ENCODE measurements at places on chromosomes 5 and 9.

DNA sequence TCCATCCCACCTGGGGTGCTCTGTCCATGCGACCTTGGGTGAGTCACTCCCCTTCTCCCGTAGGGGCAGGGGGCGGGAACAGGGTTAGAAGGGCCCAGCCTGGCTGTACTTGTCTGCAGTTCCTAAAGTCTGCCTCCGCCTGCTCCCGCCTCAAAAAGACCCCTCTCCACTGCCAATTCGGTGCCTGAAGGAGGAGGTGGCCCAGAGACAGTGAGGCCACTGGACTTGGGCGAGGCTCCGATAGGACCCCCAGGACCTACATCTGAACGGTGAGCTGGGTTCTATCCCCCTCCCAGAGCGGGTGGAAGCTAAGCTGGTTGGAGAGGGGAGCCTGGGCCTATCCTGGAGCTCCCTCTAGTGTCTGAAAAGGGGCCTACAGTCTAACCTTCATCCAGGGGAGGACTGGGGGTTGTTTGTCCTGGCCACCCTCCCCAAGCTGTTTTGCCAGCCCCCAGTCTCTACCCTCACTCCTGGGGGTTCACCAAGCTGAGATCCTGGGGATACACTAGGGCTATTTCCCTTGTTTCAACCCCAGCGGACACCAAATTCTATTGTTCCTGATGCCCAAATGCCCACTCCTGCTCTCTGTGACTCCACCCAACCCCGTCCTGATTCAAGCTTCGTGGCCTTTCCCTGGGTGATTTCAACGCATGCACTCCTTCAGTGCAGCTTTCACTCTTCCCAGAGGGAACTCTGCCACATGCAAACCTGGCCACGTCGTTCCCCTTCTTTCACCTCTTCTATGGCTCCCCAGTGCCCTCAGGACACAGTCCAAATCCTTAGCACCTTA, 6.1 kb upstream of the CRB2 start:
- DNase-seq, result no peak

DNA sequence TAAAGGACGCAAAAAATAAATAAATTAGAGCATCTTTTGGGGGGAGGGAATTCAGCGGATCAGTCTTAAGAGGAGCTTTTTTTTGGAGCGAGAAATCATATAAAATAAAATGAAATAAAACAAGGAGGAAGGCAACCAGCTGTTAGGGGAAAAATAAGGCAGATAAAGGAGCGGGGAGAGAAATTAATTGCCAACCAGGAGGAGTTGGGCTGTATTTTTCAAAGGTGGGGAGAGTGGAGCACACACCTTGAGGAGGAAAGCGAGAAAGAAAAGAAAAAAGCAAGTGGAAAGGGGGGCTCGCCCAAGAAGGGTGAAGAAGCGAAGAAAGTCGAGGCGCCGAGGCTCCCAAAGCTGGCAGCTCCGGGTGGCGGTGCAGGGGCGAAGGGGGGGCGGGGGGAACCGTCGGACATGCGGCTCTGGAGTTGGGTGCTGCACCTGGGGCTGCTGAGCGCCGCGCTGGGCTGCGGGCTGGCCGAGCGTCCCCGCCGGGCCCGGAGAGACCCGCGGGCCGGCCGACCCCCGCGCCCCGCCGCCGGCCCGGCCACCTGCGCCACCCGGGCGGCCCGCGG, at the start of gene PAPPA:
TSS of gene PAPPA (plus strand) at position 27 of the 569 bp plus-strand sequence. CDS start at position 409, 382 bp downstream.
- no peak for DNase-seq

- no peak for DNase-seq
Measured at GRCh38 chr5:138654281-138654867, 79.2 kb upstream of the HSPA9 start.

GRCh38 chr5:164504141-164504772, 998.8 kb downstream of the MAT2B start:
- peak; percentile 17 for DNase-seq

GRCh38 chr9:94101162-94101853, 17.0 kb downstream of the PTPDC1 start:
- no peak for DNase-seq

GRCh38 chr9:127252410-127253318, 11.9 kb upstream of the GARNL3 start:
- DNase-seq, result no peak

DNA sequence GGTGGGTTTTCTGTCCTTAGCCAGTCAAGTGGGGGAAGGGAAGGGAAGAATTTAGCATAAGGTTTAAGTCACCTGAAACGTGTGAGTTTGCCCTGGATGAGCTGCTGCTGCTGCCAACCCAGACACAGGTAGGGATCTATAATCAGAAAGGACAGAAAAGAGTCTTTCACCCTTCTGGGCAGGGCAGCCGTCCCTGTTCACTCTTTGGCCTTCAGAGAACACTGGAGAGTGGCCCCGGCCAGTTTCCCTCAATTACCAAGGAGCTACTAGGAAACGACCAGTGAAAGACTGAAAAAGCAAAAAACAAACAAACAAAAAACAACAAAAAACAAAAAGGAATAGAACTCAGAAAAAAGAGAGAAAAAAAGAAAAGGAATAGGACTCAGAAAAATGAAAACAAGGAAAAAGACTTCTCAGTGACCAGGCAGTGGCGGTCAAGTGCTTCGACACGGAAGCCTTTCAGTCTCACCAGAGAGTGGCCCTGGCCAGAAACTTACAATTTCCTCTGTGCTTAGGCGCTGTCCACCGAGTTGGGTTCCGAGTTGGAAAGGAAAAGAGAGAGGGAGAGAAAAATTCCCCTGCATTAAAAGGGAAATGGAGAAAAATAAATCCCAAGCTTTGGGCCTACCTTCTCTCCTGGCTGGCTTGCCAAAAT, 2.5 kb upstream of the GM2A start:
- no peak for DNase-seq

GRCh38 chr5:122358372-122358979, 46.4 kb downstream of the SNCAIP start:
- DNase-seq, result no peak

- DNase-seq, result no peak
Measured at GRCh38 chr5:64680289-64680688, 10.0 kb upstream of the SHISAL2B start.

DNA sequence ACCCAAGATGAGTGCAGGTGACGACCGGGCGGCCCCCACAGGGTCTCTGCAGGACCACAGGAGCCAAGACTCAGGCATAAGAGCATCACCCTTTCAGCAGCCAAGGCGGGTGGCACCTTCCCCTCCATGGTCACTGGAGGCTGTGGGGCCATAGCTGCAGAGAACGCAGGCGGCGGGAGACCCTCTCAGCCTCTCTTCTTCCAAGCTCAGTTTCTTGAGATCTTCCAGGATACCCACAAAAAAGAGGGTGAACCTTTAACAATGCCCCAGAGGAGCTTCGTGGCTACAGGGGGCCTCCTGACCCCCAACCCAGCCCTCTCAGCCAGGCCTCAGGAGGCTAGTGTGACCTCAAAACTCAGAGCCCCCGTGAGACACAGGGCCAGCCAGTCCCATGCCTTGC, 5.8 kb upstream of the TBC1D9B start:
- no peak for DNase-seq

- DNase-seq, result no peak
Measured at GRCh38 chr9:85914108-85914507, 26.8 kb upstream of the NAA35 start.

DNA sequence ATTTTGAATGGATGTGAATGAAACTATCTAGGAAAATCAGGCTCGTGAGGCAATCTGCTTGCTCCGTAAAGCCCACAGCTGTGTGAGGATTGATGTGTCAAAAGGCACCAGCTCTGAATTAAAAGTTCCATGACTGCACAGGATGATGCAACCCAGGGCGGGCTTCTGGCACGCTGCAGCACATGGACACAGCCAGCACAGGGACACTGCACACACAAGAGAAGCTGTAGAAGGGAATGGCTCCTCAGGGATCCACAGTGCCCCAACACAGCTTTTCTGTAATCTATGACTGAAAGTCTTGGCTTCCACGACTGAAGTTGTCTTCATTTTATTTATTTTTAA, 151.0 kb downstream of the GCNT1 start:
- no peak for DNase-seq

DNA sequence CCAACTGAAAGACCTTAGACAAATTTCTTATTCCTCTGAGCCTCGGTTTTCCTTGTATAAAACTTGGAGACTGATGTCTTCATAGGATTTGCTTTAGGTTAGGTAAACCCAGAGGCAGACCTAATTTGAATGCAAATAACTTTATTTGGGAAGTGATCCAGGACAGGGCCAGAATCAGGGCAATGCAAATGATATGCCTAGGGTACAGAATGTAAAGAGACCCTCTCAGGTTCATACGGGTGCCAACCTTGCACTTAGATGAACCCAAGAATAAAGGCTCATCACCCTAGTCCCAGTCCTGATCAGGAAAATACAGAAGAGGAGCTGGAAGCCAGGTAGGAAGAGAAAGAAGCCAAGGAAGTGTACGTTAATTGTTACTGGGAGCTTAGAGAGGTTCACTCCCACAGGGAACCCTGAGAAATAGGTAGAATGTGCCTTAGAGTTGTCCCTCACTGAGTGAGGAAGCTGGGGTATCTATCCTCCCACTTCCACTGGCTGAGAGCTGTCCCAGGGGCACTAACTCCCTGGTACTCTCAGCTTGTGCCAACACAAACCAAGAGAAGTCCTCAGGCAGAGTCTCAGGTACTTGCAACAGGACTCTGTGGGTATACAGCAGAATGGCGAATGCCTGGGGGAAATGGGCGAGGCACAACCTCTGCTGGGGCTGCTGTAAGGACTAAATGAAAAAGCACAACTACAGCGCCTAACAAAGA, 3.1 kb upstream of the HK3 start:
- no peak for DNase-seq

DNA sequence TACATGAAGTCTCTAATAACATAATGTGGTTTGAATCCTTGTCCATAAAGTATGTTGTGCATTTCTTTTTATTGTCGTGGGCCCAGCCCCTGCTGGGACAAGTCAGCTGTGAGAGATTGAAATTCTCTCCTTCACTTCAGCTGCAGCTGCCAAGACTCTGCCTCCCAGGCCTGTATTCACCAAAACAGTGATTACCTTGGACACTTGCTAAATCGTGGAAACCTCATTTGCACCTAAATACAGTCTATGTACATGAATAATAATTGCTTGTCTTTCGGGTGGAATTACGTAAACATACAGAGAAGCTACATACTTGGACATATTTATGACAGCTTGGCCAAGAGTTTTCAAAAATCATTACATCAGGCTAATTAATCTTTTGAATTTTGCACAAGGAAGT, 898.5 kb upstream of the SEMA6A start:
- DNase-seq, result no peak

GRCh38 chr9:27600256-27600655, 27.0 kb upstream of the C9orf72 start:
- DNase-seq, result no peak

DNA sequence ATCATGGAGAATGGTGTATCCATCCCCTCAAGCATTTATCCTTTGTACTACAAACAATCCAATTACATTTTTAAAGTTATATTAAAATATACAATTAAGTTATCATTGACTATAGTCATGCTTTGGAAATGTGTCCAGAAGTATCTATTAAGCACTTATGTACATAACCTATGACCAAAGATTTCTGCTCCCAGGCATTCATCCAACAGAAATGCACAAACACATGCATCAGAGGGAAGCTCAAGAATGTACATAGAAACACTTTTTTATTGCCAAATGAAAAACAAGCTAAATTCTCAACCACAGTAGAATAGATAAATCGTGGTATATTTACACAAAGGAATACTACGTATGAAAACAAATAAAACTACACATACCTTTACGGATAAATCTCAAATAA, 700.5 kb upstream of the ZNF608 start:
- peak; percentile 53 for DNase-seq

GRCh38 chr9:111783857-111784256, 10.9 kb downstream of the SHOC1 start:
- no peak for DNase-seq

DNA sequence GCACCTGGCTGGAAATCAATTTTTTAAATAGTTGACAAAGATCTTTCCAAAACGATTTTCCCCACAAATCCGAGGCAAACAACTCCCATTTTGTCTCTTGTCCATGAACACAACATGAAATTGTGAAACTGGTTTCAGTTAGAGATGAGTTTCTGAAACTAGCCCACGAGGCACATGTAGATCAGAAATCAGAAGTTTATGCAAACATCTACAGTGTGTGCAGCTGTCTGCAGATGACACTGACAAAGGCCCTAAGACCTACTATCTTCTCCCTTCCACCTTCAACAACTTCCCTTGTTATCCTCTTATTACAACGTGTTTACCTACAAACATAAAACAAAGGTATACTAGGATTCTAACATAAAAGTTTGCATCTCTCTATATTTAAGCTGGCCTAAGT, 183.3 kb downstream of the DIRAS2 start:
- DNase-seq, result no peak

GRCh38 chr5:172849606-172850453, 15.8 kb downstream of the ERGIC1 start:
- no peak for DNase-seq

DNA sequence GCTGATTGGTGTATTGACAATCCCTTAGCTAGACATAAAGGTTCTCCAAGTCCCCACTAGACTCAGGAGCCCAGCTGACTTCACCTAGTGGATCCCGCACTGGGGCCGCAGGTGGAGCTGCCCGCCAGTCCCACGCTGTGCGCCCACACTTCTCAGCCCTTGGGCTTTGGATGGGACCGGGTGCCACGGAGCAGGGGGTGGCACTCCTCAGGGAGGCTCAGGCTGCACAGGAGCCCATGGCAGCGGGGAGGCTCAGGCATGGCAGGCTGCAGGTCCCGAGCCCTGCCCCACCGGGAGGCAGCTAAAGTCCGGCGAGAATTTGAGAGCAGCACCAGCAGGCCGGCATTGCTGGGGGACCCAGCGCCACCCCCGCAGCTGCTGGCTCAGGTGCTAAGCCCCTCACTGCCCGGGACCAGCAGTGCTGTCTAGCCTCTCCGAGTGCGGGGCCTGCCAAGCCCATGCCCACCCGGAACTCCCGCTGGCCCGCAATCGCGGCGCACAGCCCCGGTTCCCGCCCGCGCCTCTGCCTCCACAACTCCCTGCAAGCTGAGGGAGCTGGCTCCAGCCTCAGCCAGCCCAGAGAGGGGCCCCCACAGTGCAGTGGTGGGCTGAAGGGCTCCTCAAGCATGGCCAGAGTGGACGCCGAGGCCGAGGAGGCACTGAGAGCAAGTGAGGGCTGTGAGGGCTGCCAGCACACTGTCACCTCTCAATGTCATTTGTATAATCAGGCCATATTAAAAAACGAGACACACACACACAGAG, 437.2 kb downstream of the CSNK1G3 start:
- no peak for DNase-seq

DNA sequence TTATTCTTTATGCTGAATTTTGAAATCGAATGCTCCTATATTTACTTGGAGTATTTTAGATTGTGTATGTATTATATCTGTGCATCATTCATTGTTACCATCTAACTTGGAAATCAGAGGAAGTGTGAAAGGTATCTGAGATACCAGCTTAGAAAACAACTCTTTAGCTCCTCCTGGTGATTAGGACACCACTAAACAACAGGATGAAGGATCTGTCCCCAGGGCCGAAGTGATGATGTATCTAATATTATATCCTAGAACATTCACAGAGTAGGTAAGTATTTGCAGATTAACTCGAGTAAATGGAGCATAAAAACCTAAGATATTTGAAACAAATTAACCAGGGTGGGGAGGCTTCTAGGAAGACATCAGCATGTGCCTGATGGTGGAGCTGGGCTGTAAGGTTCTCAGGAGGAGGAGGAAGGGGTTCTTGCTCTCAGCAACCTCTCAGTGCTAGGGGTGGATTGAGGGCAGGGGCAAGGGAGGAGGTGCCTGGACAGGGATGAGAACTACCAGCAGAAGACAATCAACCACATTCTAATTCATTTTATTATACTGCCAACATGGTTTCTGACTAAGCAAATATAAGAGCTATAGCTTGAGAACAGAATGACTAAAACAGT, 2.6 kb upstream of the NFIL3 start:
- DNase-seq, result no peak

GRCh38 chr9:68739621-68740174, 34.7 kb downstream of the PIP5K1B start:
- no peak for DNase-seq
